Activated CD4-positive, alpha-beta T cell treated with anti-CD3 and anti-CD28 coated beads, Interleukin-2, amount 50 U/mL, for 16 hours (primary cell): ENCODE measurements at places on chromosomes 1 and 21.

DNA sequence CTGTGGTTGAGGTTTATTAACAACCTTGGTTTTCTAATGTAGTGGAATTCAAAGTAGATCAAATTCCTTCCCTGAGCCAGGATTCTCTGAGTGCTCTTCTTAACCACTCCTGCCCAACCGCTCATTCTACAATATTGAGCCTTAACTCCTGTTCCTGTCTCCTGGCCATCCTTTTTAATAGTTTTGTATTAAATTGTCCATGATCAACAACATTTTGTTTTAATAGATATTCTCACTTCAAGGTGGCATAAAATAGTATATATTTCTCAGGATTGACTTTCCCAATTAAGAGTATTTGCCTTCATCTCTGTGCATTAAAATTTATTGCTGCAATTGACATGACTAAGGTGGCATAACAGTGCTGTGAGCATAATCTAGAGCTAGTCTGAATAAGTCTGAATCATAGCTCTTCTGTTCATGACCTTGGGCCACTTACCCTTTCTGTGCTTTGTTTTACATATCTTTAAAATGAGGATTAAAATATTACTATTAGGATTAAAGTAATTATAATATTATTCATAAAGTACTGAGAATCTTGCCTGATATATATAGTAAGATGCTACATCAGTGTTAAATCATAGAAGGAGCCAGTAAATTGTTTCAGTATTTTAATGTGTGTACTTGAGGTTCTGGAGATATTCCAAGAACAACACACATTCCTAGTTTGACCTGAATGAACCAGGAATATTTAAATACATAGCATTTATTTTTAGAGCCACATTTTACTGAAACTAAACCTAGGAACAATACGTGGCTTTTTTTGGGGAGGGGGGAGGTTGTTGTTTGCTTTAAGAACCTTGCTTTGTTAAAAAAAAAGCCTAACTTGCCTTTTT, 76.4 kb downstream of the ADGRL2 start:
- no peak for DNase-seq

- no peak for DNase-seq
Measured at GRCh38 chr1:164240081-164240480, 318.9 kb upstream of the PBX1 start.

DNA sequence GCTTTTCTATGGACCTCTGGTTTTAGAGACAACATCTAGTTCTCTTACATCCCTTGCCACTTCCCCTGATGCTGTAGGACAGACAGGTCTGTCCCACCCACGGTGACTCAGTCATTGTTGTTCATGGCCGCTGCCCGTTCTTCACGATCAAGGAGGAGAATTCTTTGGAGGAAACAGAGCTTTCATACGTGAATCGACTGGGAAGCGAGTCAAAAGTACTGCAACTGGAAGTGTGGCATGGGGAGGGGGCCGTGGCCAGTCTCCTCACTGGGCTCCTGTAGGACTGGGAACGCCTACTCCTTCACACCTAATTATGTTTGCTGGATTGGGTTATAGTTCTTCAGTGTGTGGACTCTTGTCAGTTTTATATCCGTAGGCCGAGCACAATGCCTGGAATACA, 4.4 kb upstream of the SLC37A1 start:
- no peak for DNase-seq

DNA sequence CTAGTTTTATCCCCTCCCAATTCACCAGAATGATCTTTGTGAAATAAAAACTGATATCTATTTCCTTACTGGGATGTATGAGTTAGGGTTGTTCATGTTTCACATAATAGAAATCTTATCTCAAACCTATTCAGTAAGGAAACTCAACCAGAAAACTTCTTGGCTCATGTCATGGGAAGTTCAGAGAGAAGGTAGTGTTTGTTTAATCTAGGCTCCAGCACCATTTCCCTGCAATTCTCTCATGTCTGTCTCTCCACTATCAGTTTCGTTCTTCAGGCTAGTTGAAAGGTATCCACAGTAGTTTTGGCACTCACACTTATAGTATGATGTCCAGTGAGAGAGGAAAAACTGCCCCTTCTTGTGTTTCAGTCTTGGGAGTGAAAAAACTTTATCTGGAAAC, 34.6 kb upstream of the UHMK1 start:
- DNase-seq, result no peak
